ENCODE measurements at places on chromosomes 7 and 10.
A peak's percentile ranks its signal among the peaks of the same experiment; 100 is the strongest.

- no peak for DNase-seq
Measured at GRCh38 chr10:43594944-43595589, 11.2 kb upstream of the ZNF485 start.

DNA sequence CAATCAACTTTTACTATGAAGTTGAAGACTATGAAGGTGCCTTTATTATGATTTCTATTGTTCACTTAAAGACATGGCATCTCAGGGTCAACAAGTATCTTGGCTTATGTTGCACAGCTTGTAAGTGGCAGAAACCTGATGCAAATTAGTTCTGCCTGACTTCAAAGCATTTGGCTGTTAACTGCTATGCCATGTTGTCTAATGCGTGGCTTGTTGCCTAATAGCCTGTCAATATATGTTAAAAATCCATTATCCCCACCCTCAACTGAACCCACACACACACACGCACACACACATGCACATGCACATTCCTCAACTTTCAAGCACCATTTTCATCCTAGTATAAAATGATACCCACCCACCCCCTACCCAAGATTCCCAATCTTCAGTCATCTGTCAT lies 217.1 kb downstream of the NRG3 start:
- no peak for DNase-seq

GRCh38 chr10:101529207-101529606 lies 58.9 kb downstream of the POLL start:
- no peak for DNase-seq

DNA sequence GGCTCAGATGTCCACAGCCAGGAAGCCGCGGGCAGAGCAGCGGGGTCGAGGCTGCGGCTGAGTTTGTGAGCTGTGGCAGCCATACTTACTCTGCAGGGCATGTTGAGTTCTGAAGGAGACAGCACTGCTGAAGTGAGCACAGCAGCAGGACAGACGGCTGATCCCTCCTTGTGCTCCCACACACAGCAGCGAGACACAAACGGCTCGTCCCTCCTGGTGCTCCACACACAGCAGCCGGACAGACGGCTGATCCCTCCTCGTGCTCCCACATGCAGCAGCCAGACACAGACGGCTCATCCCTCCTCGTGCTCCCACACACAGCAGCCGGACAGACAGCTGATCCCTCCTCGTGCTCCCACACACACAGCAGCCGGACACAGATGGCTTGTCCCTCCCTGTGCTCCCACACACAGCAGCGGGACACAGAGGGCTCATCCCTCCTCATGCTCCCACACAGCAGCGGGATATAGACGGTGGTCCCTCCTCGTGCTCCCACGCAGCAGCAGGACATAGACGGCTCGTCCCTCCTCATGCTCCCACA lies 305.1 kb downstream of the PTPRN2 start:
- no peak for DNase-seq

DNA sequence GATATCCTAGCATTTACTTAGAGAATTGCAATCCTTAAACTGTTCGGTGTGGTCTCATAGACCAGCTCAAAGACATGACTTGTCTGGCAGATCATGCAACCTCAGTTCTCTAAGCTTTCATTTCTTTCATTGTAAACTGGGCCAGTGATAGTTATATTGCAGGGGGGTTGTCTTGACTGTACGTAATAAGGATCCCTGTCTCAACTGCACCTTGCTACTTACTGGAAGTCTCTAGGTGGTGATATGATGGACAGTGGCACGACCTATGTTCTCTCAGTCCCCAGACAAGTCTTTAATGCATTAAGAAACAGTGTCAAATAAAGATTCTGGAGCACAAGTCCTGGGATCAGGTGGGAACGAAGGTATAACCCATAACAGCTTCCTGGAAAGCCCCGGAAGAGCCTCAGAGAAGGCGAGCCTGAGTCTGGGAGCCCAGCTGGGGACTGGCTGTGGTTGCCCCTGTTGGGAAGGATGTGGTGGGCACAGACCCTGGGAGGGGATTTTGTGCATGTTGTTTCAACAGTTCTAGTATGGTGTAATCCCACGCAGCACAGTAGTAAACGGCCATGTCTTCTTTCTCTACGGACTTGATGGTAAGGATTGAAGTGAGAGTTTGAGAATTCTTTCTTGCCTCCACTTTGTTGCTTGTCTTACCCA lies 26.0 kb upstream of the TARP start:
- no peak for DNase-seq

DNA sequence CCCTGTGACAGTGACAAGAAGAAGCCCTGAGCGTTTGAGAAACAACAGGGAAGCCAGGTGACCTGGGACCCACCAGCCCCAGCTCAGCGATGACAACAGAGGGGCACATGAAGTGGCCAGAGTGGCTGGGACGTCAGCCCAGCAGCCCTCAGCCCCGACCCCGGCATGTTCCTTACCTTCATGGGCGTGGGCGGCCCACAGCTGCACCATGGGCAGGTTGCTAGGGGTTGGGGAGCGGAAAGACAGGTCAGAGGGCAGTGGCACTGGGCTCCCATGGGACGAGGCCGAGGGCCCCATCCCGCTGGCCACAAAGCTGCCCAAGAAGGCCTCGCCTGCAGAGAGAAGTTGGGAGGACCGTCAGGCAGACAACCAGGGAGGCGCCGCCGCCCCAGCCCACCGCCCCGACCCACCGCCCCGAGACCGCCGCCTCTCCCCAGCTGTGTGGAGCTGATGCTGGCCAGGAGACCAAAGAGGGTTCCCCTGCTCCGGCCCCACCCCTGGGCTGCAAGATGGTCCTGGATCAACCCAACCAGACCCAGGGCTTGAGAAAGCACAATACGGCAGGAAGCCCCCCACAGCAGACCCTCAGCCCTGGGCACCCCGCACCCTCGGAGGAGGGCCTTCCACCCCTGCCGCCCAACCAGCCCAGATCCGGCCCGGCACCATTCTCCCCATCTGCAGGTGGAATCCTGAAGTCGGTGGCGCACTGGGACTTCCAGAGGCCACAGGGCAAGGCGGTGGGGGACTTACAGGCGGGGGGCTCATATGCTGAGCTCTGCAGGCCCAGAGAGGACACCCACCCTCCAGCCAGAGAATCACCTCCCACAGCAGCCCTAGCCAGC lies 29.1 kb downstream of the TNRC18 start:
- DNase-seq: no peak

DNA sequence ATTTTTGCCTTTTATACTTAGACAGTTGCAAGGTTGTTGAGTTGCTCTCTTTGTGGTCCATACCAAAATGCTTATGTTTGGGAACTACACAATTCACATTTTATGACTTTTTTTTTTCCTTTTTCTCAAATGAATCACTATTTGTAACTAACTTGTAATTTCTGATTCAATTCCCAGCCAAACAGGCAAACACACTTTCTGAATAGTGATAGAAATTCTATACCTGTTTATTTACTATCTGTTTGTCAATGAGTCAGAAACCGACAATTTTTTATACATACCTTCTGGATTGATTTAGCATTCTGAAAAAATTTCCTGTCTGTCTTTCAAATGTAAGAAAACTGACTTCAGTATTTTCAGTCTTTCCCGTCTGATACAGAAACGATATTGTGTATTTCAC lies 69.1 kb downstream of the MBL2 start:
- no peak for DNase-seq

DNA sequence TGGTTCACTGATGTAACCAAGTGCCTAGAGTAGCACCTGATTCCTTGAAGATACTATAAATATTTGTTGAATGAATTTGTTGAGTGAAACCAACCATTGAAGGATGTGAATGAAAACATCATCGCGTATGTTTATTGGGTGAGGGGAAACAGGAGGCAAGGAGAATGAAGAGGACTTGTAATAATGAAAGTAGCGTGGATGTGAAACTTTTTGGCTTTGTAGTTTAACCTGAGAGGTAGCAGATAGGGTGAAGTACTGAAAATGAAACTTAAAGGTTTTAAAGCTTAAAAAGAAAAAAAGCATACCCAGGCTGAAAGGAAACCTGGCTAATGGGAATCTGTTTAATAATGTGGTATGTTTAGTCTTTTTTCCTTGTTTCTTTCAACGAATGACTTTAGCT lies 5.2 kb downstream of the CCNY start:
- DNase-seq: no peak

- DNase-seq: no peak
Measured at GRCh38 chr10:35507519-35508109, 97.5 kb upstream of the GJD4 start.

GRCh38 chr10:80513106-80513505 lies 24.6 kb upstream of the SH2D4B start:
- no peak for DNase-seq

DNA sequence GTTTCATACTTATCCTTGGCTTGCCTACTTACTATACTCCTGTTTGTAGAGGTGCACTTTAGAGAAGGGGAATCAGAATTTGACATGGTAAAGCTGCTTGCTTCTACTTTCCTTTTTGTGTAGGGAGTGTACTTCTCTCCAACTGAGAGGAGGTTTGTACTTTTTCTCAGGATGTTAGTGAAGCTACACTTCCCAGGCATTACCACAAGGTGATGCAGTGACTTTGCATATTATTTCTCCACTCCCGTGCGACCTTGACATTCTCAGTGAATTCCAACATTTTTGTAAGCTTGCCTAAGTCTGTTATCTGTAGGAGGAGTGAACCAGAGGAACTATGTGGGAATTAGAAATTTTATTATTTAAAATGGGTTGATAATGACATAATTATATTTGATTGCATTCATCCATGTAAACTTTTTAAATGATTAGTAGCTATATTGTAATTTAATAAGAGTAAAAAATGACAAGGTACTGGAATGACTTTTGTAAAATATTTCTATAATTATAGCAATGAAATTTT lies 5.2 kb downstream of the TAX1BP1 start:
- no peak for DNase-seq

GRCh38 chr10:9825491-9826018 lies 1192.1 kb upstream of the CELF2 start:
- DNase-seq: no peak

GRCh38 chr7:130649004-130649790 lies 19.4 kb downstream of the COPG2 start:
- DNase-seq: no peak

- DNase-seq: no peak
Measured at GRCh38 chr10:73998929-73999691, 1.2 kb downstream of the VCL start.

DNA sequence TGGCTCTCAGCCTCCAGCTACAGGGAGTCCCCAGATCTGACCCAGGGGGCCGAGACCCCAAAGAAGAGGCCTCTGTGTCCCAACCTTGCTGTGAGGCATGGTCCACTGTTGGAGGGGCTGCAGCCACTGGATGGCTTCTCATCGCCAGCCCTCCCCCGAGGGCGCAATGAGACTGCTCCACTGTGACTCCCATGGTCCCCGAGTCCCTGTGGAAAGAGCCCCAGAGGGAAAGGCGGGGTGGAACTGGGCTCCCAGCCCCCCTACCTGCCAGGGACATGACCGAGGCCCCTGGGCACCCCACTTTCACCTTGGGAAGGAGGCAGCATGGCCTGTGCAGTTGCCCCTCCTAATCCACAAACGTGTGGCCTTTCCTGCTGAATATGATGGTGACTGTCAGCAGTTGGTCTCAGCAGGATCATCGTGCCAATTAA lies 33.5 kb upstream of the RET start:
- DNase-seq: no peak

GRCh38 chr10:10977978-10978377 lies 39.7 kb upstream of the CELF2 start:
- DNase-seq: no peak

DNA sequence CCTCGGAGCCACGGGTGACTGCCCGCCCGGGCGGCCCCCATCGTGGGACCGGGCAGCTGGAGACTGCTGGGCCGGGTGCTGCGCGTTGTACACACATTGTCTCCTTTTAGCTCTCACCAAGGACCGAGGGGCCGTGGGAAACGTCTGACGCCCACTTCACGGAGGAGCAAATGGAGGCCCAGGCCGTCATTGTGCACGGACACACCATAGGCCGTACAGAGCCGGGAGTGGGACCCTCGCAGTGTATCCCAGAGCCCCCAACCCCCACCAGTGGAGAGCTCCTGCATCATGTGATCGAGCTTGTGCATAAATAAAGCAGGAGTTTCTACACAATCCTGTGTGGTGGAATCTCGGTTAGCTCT lies 722 bp downstream of the DENND10 start:
- no peak for DNase-seq

GRCh38 chr7:24701261-24702235 lies 55.7 kb downstream of the GSDME start:
- DNase-seq: no peak

DNA sequence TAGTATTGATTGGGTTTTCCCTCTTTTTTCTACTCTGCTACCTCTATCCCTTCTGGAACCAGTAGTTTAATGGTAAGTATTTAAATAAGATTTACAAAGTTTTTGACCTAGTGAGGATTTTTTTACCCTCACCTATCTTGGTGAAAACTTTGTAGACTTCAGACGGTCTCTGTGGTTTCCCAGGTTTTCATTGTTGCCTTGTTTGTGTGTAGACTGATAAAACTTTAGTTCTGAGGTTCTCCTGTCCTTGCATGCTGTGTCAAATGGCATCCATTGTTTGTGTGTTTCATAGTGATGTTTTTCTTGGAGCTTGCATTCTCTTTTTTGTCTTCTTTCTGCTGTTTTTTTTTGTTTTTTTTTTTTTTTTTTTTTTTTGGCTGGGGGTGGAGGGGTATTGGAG lies 22.6 kb downstream of the ZNRF2 start:
- no peak for DNase-seq

GRCh38 chr10:5978230-5978489 lies 817 bp upstream of the IL15RA start:
- no peak for DNase-seq

- no peak for DNase-seq
Measured at GRCh38 chr7:44724276-44724675, 24.4 kb upstream of the ZMIZ2 start.

- DNase-seq: no peak
Measured at GRCh38 chr10:79360499-79361342, 13.5 kb downstream of the PPIF start.

DNA sequence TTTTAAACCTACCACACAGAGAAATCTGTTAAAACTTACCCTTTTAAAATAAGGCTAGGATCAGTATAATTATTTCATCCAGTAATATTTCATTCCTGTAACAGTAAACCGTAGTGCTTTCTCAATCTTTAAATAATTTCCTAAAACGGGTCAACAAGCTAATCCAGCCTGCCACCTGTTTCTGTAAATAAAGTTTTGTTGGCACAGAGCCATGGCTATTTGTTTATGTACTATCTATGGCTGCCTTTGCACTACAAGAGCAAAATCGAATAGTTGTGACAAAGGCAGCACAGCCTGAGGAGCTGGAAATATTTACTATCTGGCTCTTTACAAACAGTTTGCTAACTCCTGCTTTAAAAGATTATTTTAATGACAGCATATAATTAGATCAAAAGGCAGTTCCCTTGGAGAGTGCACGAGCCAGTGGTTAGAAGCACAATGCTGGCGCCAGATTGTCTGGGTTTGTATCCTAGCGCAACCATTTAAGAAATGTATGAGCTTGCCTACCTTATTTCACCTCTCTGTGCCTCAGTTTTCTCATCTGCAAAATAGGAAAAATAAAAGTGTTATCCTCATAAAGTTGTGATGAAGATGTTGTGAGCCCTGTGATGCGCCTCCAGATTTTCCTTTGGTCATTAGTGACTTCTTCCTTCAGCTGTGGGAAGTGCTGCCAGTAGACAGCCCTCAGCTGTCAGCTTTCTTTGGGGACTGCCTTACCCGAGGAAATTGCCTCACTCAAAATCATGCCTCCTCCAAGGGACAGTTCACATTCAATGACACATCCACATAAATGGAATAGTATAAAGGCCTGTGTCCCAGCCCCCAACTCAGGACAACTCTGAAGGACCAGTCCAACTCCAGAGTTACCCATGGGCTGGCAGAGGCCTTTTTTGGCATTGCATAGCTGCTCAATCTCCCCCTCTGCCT lies 11.8 kb upstream of the MIOS start:
- peak; percentile 91 for DNase-seq

- DNase-seq: no peak
Measured at GRCh38 chr10:102140218-102140617, 7.4 kb downstream of the PPRC1 start.

GRCh38 chr10:117139581-117140524 lies 1.8 kb upstream of the VAX1 start:
- no peak for DNase-seq
